ENCODE measurements at places on chromosomes 4 and X.

DNA sequence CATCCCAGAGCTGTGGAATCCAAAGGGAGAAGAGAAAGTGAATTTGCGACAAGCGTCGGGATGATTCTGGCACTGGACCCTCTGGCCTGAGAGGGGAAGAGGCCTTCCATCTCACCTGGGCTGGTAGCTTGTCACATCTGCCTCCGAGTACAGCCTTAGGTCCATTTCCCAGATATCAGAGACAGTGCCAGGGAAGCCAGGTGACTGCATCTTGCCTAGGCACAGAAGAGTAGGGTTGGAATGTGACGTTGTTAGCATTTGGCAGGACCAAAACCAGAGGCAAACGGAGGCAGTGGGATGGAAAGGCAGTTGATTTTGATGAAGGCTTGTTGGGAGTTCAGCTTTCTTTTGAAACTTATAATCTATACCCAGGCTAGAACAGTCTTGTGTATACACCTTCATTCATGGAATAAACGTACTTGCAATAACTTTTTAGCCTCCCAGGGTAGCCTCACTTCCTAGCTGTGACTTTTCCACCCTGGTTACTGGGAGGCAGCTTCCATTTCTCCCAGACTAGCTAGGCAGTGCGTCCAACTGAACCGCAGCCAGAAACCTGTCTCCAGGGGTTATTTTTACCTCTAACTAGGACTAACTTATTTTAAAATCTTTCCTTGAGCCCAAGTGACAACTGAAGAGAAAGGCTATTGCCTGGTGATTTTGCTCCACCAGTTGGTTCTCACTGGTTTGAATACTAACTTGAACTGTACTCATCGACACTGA is 5.9 kb downstream of the SOD3 start:
- no peak for DNase-seq

DNA sequence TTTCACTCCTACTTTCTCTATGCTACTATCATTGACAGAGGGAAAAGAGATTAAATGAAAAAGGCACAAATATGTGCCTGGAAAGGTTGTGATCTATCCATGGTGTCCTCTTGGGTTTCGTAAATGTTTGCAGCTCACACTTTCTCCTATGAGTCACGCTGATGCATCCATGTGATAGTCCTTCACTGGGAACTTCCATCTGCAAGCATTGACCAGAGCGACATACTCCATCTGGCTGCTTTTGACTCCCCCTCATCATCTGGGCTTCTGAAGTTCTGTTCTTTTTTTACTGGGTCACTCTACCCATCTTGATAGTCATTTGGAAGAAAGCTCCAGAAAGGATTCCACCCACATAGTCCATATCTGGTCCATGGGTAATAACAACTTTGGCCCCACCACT is 84.7 kb upstream of the NDST3 start:
- DNase-seq = no peak

GRCh38 chrX:113222305-113222704 is 381.7 kb upstream of the AMOT start:
- DNase-seq = no peak

DNA sequence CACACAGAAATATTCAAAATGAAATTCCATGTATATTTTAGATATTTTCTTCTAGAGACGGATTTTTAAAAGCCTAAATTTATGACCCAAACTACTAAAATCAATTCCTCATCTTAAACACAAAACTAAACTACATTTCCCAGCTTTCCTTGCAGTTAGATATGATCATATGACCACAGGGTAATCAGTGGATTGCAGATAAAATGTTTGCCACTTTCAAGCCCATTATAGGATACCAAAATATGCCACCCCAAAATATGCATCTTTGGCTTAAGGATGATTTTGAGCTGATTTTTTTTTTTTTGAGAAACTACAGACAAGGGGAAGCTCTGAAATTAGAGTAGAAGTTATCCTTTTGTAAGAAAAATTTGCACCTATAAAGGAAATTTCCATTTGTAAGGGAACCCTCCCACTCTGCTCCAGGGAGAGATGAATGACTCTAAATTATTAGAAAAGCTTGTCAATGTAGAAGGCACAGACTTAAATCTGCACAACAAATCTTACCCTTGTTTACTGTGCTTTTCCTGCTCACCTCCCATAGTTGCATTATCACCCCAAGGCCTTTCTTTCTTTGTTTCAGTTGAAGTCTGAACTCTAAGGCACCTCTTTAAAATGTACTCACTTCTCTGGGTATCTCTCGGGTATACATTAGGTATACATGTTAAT is 503.0 kb downstream of the PDHA2 start:
- DNase-seq = no peak

- no peak for DNase-seq
Measured at GRCh38 chr4:122879001-122879400, 43.4 kb downstream of the NUDT6 start.

- no peak for DNase-seq
Measured at GRCh38 chr4:108047199-108047598, 57.5 kb downstream of the HADH start.

DNA sequence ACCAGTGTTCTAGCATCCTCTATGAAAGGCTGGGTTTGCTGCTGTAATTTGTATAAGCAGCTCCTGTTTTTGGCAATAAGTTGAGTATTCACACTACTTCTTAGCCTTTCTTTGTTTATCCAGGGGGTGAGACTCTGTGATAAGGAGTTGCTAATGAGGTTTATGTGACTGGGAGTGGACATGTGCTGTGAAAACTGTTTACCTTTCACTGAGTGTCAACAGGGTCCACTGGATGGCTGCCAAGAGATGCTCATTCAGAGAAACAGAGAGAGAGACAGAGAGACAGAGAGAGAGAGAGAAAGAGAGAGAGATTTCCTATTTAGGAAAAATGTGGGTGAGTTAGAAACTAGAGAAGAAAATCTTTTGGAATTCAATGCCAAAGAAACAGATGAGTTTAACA is 233.9 kb downstream of the CHIC2 start:
- no peak for DNase-seq

GRCh38 chr4:186687265-186687664 is 36.4 kb downstream of the FAT1 start:
- DNase-seq = no peak

- no peak for DNase-seq
Measured at GRCh38 chr4:33111117-33111516, 2390.9 kb downstream of the PCDH7 start.

DNA sequence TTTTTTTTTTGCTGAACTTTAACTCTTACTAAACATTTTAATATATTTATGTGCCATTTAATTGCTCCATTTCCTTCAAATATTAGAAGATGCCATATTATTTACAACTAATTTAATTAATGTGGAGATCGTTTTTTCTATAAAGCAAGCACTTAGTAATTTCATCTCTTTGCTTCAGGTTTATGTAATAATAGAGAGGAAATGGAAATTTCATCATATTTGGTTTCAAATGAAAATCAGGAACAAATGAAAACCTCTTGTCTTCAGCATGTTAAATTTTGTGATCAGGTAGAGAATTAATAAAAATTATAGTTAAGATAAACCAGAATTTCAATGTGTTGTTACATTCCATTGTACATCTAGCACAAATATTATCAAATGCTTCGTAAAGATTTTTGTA is 120.1 kb downstream of the SYNPO2 start:
- DNase-seq = no peak
